ENCODE measurements at places on chromosomes 6 and 20.

- DNase-seq = no peak
Observed at GRCh38 chr6:138909511-138909910, 78.5 kb downstream of the REPS1 start.

- no peak for DNase-seq
Observed at GRCh38 chr6:52108128-52108527, 20.7 kb upstream of the PKHD1 start.

- no peak for DNase-seq
Observed at GRCh38 chr6:157905590-157906342, 75.9 kb upstream of the SYNJ2 start.

- DNase-seq = no peak
Observed at GRCh38 chr6:88513471-88513870, 347.3 kb upstream of the CNR1 start.

DNA sequence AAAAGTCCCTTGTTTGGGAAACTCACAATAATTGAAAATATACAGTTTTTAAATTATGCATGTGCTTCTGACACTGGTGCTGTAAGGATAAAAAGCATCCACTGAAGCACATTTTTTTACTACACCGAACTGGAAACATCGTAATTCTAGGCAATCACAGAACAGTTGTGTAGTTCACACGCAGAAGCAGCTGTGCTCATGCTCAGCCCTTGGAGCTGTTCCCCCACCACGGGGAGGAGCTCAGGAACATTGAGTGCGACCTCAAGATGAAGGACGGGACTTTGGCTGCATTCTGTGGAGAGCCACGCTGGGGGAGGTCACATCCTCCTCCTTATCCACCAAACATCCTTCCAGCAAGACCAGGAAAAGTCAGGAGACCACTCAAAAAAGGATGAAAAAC lies 466.3 kb upstream of the CDH4 start:
- DNase-seq = no peak

GRCh38 chr6:34457382-34457741 lies 8.5 kb upstream of the PACSIN1 start:
- DNase-seq = no peak

- no peak for DNase-seq
Observed at GRCh38 chr20:20130399-20130798, 78.1 kb downstream of the CFAP61 start.

DNA sequence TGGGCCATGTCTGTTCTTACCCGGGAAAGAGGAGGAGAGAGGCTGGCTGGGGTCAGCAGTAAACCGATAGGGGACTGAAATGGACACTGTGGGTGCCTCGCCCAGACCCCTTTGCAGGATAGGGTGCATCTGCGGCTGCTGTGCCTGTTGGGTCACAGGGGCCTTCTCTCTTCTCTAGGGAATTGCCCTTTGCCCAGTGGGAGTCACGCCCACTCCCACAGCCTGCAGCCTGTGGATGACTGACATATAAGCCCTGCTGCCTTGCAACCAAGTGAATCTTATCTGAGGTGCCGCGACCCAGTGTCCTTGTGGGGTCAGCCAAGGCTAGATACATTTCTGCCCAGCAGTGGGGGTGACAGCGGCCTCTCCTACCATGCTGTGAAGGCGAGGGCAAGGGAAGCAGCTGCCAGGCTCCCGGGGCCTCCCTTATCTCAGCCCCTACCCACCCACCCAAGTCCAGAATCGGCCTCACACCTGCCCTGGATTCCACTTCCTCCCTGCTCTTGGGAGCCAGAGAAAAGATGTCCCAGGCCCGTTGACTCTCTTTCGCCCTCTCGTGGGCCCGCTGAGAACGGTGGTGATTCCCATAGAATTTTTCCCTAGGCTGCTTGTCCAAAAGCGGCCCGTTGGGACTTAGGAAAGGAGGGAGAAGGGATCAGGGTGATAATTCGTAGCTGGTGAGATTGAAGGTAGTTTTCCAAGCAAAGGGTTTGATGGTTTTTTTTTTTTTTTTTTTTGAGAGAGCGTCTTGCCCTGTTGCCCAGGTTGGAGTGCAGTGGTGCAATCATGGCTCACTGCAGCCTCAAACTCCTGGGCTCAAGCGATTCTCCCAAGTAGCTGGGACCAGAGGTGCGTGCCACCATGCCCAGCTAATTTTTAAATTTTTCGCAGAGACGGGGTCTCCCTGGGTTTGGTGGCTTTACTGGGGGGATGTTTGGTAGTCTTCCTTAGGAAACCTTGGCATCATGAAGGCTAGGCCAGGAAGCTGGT lies 76.4 kb upstream of the RNF24 start:
- no peak for DNase-seq
